ENCODE measurements at places on chromosomes 5 and 9. TPM values are rescaled to one million over a fixed set of nuclear protein-coding genes. Genes with fewer than 3 reads are reported as not detected.

GRCh38 chr9:98442541-98442940 is 187.1 kb upstream of the TBC1D2 start:
- DNase-seq: no peak

DNA sequence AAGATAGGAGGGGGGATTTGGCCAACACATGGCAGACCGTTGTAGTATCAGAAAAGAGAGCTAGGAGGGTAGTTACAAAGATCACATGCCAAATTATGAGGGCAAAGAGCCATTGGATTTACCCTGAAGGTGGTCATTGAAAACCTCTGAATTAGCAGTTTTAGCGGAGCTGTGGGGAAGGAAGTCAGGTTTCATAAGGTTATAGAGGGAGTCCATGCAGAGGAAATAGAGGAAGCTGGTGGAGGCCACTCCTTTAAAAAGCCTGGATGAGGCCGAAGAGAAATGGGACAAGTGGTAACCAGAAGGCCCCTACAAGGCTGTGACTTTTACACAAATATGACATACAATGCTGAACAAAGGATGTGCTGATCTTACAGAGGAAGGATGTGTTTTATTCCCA is 13.2 kb downstream of the DOCK8 start:
- DNase-seq: no peak

DNA sequence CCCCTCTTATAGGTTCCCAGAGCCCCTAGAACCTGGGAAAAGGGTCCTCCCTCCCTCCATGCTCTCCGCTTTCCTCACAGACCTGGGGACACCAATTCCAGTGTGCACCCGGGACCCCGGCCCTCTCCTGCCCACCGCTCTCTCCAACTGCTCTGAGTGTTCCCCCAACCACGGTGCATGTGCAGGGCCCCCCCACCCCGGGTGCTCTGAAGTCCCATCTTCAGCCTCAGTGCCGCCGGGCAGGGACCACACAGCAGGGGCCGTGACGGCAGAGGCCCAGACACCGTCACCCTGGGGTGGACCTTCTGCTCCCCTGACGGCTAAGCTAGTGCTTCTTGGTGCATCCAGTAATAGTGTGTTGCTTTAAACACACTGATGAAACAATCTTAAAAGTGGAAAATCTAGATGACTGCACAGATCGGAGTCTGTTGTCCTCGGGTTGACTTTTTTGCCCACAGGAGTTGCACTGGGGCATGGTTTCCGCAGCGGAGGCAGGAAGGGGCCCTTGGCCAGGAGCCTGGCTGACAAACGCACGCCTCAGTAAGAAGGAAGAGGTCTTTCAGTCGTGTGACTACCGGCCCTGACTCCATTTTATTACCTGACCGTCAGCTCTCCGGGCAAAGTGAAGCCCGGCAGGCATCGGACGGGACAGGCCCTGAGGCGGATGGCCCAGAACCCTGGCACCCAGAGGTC is 36.2 kb upstream of the SLC6A3 start:
- no peak for DNase-seq

- no peak for DNase-seq
Measured at GRCh38 chr5:6904860-6905259, 191.6 kb downstream of the TENT4A start.

GRCh38 chr5:155087036-155087435 is 73.5 kb downstream of the KIF4B start:
- DNase-seq: peak; percentile 68

GRCh38 chr9:99016681-99017387 is 73.1 kb downstream of the COL15A1 start:
- DNase-seq: no peak

GRCh38 chr9:2026220-2026997 is 11.3 kb downstream of the SMARCA2 start:
- no peak for DNase-seq

GRCh38 chr9:93822229-93822628 is 132.9 kb downstream of the BARX1 start:
- DNase-seq: no peak

DNA sequence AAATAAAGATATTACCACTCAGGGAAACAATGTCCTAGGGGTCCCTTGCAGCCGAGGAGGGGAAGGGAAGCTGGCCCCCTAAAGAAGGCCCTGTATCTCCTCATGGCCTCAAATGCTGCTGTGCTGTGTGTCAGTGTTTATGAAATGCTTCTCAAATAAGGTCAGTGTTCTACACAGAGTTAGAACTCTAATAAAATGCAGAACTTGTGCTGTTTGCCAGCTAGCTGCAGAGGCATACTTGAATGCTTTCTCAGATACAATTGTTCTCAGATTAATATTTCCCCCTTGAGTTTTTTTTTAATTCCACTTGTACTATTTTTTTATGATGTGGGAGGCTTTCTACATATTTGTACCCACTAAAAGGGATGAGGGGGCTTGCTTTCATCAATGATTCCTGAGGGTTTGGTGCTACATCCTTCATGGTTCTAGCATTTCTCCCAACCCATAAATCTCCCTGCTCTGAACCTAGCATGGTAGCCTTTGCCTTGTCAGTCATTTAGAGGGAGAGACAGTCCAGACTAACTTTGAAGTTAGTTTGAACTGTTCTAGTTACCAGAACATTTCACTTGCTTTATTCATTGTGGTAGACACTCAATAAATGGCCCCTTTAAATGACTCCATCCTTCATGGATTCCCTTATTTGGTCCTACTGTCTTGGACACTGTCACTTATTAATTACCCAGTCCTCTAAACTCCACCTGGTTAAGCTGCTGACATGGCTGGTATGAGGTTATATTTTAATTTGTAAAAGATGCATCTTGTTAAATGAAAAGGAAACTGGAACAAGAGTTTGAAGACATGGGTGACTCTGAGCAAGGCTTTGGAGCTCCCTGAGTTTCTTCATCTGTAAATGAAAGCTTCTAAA is 12.6 kb downstream of the SLIT3 start:
- no peak for DNase-seq

DNA sequence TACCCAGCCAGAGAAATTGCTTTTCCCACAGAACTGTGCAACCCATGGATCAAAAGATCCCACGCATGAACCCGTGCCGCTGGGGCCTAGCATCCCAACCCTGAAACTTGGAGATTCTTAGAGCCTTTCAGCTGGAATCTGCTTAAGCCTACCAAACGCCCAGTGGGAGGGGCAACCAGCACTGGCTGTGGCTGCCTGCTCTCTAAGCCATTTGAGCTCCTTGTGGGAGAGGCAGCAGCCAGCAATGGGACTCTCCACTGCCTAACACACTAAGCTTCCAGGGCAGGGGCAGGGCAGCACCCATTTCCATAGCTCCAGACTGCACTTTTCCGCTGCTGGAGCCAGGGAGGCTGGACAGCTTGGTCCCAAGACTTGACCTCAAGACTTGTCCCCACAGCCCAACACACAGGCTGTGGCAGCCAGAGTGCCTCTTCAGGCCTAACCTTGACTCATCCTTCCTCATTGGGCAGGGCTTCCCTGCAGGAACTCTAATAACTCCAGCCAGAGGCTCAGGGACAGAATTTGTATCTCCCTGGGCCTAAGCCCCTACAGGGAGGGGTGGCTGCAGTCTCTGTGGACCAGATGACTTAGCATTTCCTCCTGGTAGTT is 437.4 kb downstream of the MTRR start:
- DNase-seq: no peak

GRCh38 chr5:130198927-130199326 is 294.7 kb downstream of the CHSY3 start:
- peak; percentile 45 for DNase-seq

DNA sequence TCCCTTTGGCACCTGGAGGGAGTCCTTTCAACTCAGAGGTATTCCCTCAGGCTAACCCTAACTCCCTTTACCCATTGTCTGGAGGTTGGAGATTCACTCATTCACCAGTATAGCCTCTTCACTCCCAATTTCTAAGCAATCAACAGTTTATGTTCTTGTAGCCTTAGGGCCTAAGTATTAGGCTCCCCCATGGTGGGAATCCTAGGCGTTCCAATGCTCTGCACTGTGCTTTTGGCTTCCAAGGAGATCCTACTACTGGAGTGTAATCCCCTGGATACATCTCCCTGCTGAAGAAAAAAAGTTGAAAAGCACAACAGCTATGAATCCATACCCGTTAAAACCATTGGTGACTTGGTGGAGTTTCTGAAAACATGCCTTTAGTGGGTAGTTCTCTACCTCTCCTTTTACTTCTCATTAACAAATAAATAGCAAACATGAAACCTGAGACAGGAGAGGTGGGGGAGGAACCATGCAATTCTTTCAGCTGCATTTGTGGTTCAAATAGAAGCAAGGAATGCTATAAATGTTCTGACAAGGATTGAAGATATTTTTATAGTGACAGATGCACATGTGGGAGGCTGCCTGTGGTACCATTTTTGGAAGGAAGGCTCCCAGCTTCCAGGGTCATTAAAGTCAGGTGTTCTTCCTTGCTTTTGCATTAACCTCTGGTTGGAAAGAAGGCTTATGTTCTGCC is 397.1 kb downstream of the DMAC1 start:
- no peak for DNase-seq

DNA sequence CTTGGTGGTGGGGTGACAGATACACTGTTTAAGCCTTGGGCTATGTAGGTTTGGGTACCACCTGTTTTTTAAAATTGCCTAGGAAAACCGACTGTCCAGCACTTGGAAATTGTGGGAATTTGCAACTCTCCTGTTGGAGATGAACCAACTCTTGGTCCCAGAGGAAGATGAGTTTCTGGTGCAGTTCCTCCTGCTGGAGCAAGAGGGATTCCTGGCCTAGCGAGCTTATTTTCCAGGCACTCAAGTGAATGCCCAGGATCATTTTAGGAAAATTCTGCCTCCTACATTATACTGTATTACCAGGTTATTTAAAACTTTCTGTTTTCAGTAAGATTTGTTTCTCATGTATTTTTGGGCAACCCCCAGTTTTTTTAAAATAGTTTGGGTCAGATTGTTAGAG is 33.7 kb downstream of the AP3S1 start:
- DNase-seq: no peak

- no peak for DNase-seq
Measured at GRCh38 chr5:146699664-146700418, 178.7 kb downstream of the PPP2R2B start.

GRCh38 chr9:70551801-70552200 is 137.3 kb upstream of the KLF9 start:
- DNase-seq: no peak

GRCh38 chr9:84731696-84732095 is 62.2 kb downstream of the NTRK2 start:
- DNase-seq: no peak

DNA sequence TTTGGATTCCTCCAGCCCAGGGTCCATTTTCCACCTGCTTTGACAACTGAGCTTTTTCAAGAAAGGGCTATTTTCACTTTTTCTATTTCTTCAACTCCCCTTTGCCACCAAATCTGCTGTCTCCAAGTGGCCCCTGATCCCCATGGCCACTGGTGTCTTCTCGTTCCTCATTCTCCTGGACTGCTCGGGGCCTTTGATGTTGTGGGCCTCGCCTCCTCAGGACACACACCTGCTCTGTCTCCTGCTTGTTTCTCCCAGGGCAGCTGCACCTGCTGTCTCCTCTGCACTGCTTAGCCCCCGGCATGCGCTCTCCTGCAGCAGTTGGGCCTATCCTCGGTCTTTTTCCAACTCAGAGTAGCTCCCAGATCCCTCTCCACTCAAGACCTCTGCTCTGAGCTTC is 16.3 kb upstream of the NANS start:
- DNase-seq: no peak

- DNase-seq: no peak
Measured at GRCh38 chr9:77872863-77873262, 158.7 kb downstream of the GNAQ start.

- DNase-seq: no peak
Measured at GRCh38 chr5:175551266-175551665, 72.9 kb downstream of the SFXN1 start.

DNA sequence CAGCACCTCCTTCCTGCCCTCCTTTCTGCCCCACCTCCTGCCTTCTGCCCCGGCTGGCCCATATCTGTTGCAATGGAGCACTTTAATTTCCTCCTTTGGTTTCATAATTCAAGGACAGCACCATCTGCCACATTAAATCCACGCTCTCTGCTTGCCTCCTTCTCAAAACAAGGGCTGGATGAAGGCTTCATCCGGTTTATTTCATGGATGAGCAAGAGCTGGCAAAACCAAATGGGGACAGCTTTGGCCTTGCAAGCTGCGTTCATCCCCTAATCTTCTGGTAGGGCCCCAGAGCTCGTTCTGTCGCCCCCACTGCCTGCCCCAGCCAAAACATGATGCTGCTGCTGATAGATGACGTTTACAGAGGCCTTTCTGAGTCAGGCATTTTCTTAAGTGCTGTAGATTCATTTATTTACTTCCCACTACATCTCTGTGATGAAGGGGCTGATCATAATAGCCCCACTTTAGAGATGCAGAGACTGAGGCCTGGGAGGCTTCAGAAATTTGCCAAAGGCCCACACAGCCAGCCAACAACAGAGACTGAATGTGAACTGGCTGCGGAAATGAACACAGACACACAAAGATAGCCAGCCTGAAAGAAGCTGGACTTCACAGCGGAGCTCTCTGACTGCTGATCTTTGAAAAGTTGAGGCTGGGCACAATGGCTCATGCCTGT is 115.6 kb upstream of the CPEB4 start:
- DNase-seq: no peak

GRCh38 chr9:462606-463005 is 247.9 kb downstream of the DOCK8 start:
- no peak for DNase-seq

DNA sequence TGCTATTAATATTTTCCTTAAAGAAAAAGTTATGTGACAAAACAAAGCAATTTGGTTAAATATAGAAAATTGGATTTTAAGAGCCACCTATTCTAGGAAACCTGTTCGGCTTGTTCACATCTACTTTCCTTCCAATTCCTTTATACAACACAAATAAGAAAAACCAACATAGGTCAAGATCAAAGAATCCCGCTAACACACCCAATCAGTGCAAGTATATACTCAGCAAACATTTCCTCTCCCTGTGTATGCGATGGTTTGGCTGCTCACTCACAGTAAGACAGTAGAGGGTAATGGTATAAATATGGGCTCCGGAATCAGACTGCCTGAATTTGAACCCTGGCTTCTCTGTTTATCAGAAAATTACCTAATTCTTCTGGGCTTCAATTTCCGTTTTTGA is 757.5 kb upstream of the ZNF608 start:
- no peak for DNase-seq

TDRD7 gene
- total RNA-seq: 4.4 TPM

KIF12 gene
- total RNA-seq: not detected

CTNND2 gene
- total RNA-seq: not detected

C9 gene
- total RNA-seq: not detected

PCDHGB2 gene
- 0.26 TPM for total RNA-seq

PAM gene
- 68.4 TPM for total RNA-seq

All from bronchial epithelial cell (primary cell).